HT-29 (cell line): ENCODE measurements at places on chromosomes 5 and 9. TPM values are rescaled to one million over a fixed set of nuclear protein-coding genes. Genes with fewer than 3 reads are reported as not detected.

- DNase-seq: no peak
Measured at GRCh38 chr5:141565826-141566570, 52.8 kb downstream of the DIAPH1 start.

GRCh38 chr5:107294211-107294550 lies 376.6 kb downstream of the EFNA5 start:
- DNase-seq: no peak

- no peak for DNase-seq
Measured at GRCh38 chr5:100577506-100577905, 42.3 kb downstream of the FAM174A start.

- no peak for DNase-seq
Measured at GRCh38 chr5:157750320-157750719, 6.8 kb downstream of the LSM11 start.

- DNase-seq: no peak
Measured at GRCh38 chr5:20266066-20266465, 278.1 kb upstream of the CDH18 start.

GRCh38 chr9:115254287-115255180 lies 136.6 kb upstream of the TNC start:
- peak; percentile 9 for DNase-seq

DNA sequence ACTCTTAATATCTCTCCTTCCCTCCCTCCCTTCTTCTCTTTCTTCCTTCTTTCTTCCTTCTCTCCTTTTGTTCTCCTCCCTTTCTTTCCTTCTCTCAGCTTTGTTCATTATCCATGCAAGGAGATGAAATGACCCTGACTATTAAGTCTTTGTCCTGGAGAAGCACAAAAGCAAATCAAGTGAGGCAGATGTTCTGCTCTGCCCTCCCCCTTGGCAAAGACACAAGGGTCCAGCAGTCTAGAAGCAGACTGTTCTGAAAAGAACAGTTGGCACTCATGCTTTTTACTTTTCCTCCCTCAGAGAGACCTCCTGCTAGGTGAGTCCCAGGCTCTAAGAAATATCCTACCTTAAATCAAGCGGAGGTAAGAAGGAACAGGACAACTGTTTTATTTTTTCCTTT lies 1067.6 kb upstream of the DMAC1 start:
- DNase-seq: no peak

DNA sequence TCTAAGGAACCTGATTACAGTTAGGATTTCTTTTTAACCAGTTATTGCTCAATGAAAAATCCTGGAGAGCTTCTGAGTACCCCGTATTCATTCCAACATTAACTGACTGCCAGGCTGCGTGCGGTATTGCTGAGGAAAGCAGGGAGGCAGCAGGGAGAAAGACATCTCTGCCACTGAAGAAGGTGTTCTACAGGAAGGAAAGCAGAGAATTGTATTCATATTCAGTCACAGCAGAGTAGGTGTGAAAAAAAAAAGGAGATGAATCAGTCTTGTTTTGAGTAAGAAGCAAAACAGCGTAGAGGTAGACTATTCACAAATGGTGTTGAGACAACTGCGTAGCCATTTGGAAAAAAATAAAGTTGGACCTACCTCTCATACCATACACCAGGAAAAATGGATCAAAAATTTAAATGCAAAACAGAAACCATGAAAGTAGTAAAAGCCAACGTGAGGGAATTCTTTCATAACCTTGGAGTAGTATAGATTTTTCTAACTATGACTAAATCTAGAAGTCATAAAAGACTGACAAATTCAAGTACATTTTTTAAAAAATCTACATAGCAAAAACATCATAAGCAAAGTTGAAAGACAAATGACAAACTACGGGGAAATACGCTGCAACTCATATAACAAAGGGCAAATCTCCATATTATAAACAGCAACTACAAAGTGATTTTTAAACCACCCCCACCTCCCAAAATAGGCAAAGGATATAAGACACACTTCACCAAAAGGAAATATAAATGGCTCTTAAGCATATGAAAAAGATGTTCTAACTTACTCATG lies 9.9 kb upstream of the NR4A3 start:
- DNase-seq: no peak

The NME5 gene
- not detected in 2 replicates for total RNA-seq

The F2RL1 gene
- total RNA-seq: 52.8 and 61.7 TPM in 2 replicates

The LHX3 gene
- not detected in 2 replicates for total RNA-seq

The GABRA1 gene
- not detected in 2 replicates for total RNA-seq

The ELOVL7 gene
- 4.4 and 6.4 TPM in 2 replicates for total RNA-seq

The FBN2 gene
- total RNA-seq: 0.18 and 0.31 TPM in 2 replicates

The PRDM9 gene
- not detected in 2 replicates for total RNA-seq
